A549 treated with DMSO at 1 μM for 4 hours (cell line): ENCODE measurements at places on chromosomes 16 and 17. TPM values are rescaled to one million over a fixed set of nuclear protein-coding genes. Genes with fewer than 3 reads are reported as not detected.

DNAH2 gene
- total RNA-seq, result 0.01 to 0.09 TPM (median 0.02 TPM) in 5 replicates

ASIC2 gene
- total RNA-seq, result 1.9 to 2.8 TPM (median 2.4 TPM) in 5 replicates

LGALS9C gene
- not detected in 5 replicates for total RNA-seq

FOXF1 gene
- total RNA-seq, result not detected in 5 replicates

GRB2 gene
- total RNA-seq, result 87.7 to 118 TPM (median 107 TPM) in 5 replicates

CACNA1H gene
- total RNA-seq, result 6.9 to 13.9 TPM (median 10.5 TPM) in 5 replicates

MYH8 gene
- not detected in 5 replicates for total RNA-seq

OTOP2 gene
- total RNA-seq, result 0.06 to 0.18 TPM (median 0.07 TPM) in 5 replicates

METTL2A gene
- total RNA-seq, result 25.1 to 34.3 TPM (median 32.0 TPM) in 5 replicates

LYRM9 gene
- total RNA-seq, result 0.95 to 2.3 TPM (median 1.5 TPM) in 5 replicates

ITFG1 gene
- total RNA-seq, result 39.0 to 47.8 TPM (median 39.6 TPM) in 5 replicates

PHKG2 gene
- 20.6 to 29.8 TPM (median 23.1 TPM) in 5 replicates for total RNA-seq

CTRB2 gene
- not detected in 5 replicates for total RNA-seq

MYL11 gene
- 0.46 to 0.63 TPM (median 0.54 TPM) in 3 of 5 replicates, not detected in the others for total RNA-seq

SCIMP gene
- not detected in 5 replicates for total RNA-seq

NUDT16L1 gene
- 17.3 to 25.8 TPM (median 22.0 TPM) in 5 replicates for total RNA-seq

SP2 gene
- total RNA-seq, result 17.4 to 21.7 TPM (median 18.0 TPM) in 5 replicates

KRTAP1-5 gene
- 0.08 TPM in 1 of 5 replicates, not detected in the others for total RNA-seq

SMIM22 gene
- 0.38 TPM in 1 of 5 replicates, not detected in the others for total RNA-seq

PDE6G gene
- total RNA-seq, result 1.8 to 2.6 TPM (median 2.5 TPM) in 5 replicates

RAB37 gene
- 0.99 to 1.6 TPM (median 1.3 TPM) in 5 replicates for total RNA-seq

CAPNS2 gene
- total RNA-seq, result 0.09 TPM in 1 of 5 replicates, not detected in the others

EPOP gene
- 11.8 to 15.4 TPM (median 14.1 TPM) in 5 replicates for total RNA-seq

CCR7 gene
- 0.86 to 1.1 TPM (median 1.0 TPM) in 5 replicates for total RNA-seq

MYO15A gene
- total RNA-seq, result 0.16 to 0.43 TPM (median 0.26 TPM) in 5 replicates

ZNF267 gene
- total RNA-seq, result 8.9 to 10.5 TPM (median 10.2 TPM) in 5 replicates

ADAM11 gene
- total RNA-seq, result 1.9 to 2.7 TPM (median 2.1 TPM) in 5 replicates

ATP2C2 gene
- 0.06 to 0.15 TPM (median 0.14 TPM) in 5 replicates for total RNA-seq

LRRC37A3 gene
- total RNA-seq, result 2.0 to 2.5 TPM (median 2.2 TPM) in 5 replicates

ESRP2 gene
- 0.05 to 0.19 TPM (median 0.09 TPM) in 4 of 5 replicates, not detected in the other for total RNA-seq

GIT1 gene
- total RNA-seq, result 57.7 to 77.4 TPM (median 67.2 TPM) in 5 replicates

TBC1D3C gene
- 0.06 TPM in 1 of 5 replicates, not detected in the others for total RNA-seq

LRRC36 gene
- 0.23 to 0.48 TPM (median 0.23 TPM) in 3 of 5 replicates, not detected in the others for total RNA-seq

TPSAB1 gene
- 0.13 TPM in 1 of 5 replicates, not detected in the others for total RNA-seq

DGKE gene
- 3.8 to 5.2 TPM (median 4.4 TPM) in 5 replicates for total RNA-seq

C17orf100 gene
- 2.2 to 3.0 TPM (median 2.8 TPM) in 5 replicates for total RNA-seq

TNS4 gene
- total RNA-seq, result 79.8 to 97.2 TPM (median 92.1 TPM) in 5 replicates

MT3 gene
- 0.41 TPM in 1 of 5 replicates, not detected in the others for total RNA-seq

TBC1D26 gene
- total RNA-seq, result not detected in 5 replicates

GAS2L2 gene
- 0.03 to 0.13 TPM (median 0.07 TPM) in 5 replicates for total RNA-seq

KRT36 gene
- not detected in 5 replicates for total RNA-seq

FBXL20 gene
- 7.2 to 11.1 TPM (median 9.9 TPM) in 5 replicates for total RNA-seq
